ENCODE measurements at places on chromosomes 2 and 18.

DNA sequence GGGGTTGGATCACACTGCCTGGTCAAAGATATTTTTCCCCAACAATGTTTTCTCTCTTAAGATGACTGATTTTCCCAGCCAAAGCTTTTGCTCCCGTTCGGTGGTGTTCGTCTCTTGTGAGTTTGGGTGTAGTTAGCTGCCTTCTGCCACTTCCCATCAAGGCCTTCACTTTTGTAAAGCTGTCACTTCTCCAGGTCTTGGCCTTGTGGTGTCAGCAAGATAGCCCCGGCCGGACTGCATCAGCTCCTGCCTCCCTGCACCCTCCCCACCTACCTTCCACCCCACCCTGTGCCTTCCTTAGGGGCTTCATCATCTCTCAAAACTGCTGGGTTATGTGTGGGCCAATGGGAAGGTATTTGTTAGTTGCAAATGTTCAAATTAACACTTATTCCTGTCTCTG lies 228.9 kb downstream of the BCL11A start:
- DNase-seq: no peak

DNA sequence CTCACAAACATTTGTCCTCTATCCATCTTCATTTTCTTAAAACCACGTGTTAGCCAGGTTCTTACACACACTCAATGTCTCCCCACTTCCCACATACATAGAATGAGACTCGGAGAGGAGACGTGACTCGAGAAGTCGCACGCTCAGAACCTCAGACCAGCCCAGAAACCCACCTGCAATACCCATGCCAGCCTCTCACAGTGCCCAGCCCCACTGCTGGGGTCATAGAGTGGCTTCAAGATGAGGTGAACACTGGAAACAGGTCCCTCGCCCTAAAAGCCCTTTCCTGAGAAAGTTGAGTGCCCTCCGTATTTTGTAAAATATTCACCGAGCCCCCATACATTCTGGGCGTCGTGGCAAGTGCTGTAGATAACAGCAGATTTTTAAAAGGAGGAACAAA lies 487.4 kb downstream of the EIPR1 start:
- DNase-seq: no peak

- DNase-seq: no peak
Measured at GRCh38 chr2:168568476-168569267, 112.6 kb downstream of the CERS6 start.

DNA sequence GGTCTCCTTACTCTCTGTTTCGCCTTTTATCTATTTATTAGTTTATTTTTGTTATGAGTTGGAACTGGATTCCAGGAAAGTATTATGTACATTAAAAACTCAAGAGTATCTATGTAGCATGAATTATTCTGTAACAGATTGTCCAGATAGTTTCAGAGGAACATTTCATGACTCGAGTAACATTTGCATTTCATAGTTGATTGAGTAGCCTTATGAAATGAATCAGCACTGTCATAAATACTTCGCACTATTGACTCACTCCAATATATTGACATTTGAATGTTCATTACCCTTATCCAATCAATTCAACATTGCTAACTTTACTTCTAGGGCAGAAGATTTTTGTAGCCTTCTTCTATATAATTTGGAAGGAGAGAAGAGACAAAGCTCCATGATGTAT lies 11.3 kb upstream of the VRK2 start:
- no peak for DNase-seq

- no peak for DNase-seq
Measured at GRCh38 chr2:144333143-144333555, 186.8 kb downstream of the ZEB2 start.

- DNase-seq: no peak
Measured at GRCh38 chr2:241984271-241984655, 114.7 kb downstream of the RTP5 start.

Measured in Panc1 (cell line).